ENCODE measurements at places on chromosomes 1 and 21.

DNA sequence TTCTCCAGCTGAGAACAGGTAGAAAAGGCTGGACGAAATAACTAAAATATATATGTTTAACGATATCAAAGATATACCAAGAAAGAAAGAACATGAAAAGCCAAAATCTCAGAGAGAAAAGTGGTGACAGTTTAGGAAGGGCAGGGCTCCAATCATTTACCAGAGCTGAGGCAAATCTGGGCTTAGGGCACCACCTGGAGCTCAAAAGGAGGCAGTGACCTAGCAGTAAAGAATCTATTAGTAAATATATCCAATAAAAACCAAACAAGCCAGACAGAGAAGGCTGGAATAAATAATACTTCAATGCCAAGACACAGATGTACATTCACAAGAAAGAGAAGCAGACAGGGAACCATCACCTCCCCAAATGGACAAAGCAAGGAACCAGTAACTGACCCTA is 43.5 kb downstream of the CHIA start:
- no peak for DNase-seq

- no peak for DNase-seq
These were observed 51.9 kb downstream of the KLHDC7A start for GRCh38 chr1:18532390-18533170.

DNA sequence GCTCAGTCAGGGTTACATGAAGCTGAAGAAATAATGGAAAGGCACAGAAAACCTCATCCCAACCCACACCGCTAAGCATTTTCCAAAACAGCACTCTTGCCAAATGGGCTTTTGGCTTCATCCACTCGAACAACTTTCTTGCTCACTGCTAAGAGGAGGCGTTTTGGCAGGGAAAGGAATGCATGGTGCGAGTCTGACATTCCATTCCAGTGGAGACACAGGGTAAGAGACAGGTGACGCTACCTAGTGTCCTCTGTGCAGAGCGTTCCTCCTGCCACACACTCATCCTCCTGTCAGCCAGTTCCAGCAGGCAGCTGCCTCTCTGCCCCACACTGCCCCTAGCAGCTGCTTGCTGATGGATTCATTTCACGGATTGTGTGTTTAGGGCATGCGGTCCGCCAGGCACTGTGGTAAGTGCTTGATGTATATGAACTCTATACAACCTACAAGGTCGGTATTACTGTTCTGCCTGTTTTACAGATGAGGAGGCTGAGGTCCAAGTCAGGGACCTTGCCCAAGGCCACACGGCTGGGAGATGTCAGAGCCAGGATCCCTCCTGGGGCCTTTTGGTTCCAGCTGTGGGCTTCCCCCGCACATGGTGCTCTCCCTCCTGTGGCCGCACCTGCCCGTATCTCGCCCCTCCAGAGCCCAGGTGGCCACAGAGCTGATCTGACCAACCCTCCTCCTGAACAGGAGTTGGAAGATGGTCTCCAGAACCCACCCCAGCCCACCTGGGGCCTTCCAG is 25.7 kb upstream of the BACE2 start:
- DNase-seq = no peak

DNA sequence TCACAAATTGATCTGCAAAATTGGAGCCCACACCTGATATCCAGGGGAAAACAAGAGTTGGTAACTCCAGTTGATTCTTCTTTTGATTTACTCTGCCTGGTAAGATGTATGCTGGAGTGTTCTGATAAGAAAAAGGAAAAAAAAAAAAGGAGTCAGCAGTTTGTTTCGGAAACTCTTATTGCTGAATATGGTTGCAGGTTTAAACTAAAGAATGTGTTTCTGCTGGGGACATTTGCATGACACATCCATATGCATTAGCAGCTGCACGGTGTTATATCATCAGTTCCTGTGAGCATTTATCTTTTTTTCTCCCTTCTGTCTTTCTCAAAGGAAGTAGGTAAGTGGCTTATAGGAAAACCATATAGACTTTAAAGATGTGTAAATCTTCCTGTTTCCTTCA is 418.5 kb upstream of the ESRRG start:
- DNase-seq = no peak

DNA sequence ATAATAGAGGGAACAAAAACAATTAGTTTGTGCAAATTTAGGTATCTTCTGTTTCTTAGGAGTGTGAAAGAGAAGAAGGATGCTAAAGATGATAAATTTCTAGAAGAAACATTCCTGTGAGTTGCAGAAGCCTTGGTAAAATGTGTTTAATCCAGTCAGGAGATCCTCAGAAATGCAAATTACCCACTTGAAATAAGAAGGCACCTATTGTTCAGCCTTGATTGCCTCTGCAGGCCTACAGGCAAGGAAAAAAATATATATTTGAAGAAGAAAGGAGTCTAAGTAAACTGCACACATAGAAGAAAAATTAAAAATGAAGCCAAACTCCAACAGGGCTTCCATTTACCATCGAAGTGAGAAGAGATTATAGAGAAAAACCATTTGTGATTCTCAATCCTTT is 51.0 kb upstream of the LHX8 start:
- DNase-seq = no peak
